Thoracic aorta endothelial cell (primary cell): ENCODE measurements at places on chromosomes 6 and 20. TPM values are rescaled to one million over a fixed set of nuclear protein-coding genes. Genes with fewer than 3 reads are reported as not detected.

Gene DEFB132
- not detected in 2 replicates for total RNA-seq

Gene CASS4
- total RNA-seq: under 0.01 TPM in 1 of 2 replicates, not detected in the other

Gene CCHCR1
- total RNA-seq: 14.6 and 14.9 TPM in 2 replicates

Gene MAFB
- 1.7 and 3.1 TPM in 2 replicates for total RNA-seq

Gene SSTR4
- total RNA-seq: not detected in 2 replicates

Gene CLPSL1
- total RNA-seq: not detected in 2 replicates

Gene APOBEC2
- not detected in 2 replicates for total RNA-seq

Gene MDFI
- total RNA-seq: 24.6 and 38.1 TPM in 2 replicates

Gene CFAP61
- total RNA-seq: not detected in 2 replicates

Gene SLC17A4
- not detected in 2 replicates for total RNA-seq

Gene TPBG
- 15.4 and 21.2 TPM in 2 replicates for total RNA-seq

Gene NR2E1
- not detected in 2 replicates for total RNA-seq

Gene BRD2
- total RNA-seq: 143 and 157 TPM in 2 replicates

Gene LAMA2
- 3.9 and 5.8 TPM in 2 replicates for total RNA-seq

Gene JPH2
- not detected in 2 replicates for total RNA-seq

Gene ANKEF1
- total RNA-seq: 2.8 and 4.0 TPM in 2 replicates

Gene NUP153
- total RNA-seq: 65.7 and 76.1 TPM in 2 replicates

Gene SIRPB1
- total RNA-seq: 0.14 and 0.80 TPM in 2 replicates

Gene MOG
- not detected in 2 replicates for total RNA-seq

Gene TMEM200A
- total RNA-seq: 2.6 TPM in 1 of 2 replicates, not detected in the other

Gene IRAK1BP1
- 5.9 and 7.7 TPM in 2 replicates for total RNA-seq

Gene ANKRD66
- not detected in 2 replicates for total RNA-seq

Gene PHF1
- total RNA-seq: 11.7 and 13.9 TPM in 2 replicates

Gene TNNC2
- not detected in 2 replicates for total RNA-seq
